Activated T-cell treated with anti-CD3 and anti-CD28 coated beads, Interleukin-2, amount 50 U/mL, for 24 hours (primary cell): ENCODE measurements at places on chromosomes 2 and 18.

GRCh38 chr18:31373641-31374040 is 2.9 kb upstream of the DSG4 start:
- no peak for DNase-seq

DNA sequence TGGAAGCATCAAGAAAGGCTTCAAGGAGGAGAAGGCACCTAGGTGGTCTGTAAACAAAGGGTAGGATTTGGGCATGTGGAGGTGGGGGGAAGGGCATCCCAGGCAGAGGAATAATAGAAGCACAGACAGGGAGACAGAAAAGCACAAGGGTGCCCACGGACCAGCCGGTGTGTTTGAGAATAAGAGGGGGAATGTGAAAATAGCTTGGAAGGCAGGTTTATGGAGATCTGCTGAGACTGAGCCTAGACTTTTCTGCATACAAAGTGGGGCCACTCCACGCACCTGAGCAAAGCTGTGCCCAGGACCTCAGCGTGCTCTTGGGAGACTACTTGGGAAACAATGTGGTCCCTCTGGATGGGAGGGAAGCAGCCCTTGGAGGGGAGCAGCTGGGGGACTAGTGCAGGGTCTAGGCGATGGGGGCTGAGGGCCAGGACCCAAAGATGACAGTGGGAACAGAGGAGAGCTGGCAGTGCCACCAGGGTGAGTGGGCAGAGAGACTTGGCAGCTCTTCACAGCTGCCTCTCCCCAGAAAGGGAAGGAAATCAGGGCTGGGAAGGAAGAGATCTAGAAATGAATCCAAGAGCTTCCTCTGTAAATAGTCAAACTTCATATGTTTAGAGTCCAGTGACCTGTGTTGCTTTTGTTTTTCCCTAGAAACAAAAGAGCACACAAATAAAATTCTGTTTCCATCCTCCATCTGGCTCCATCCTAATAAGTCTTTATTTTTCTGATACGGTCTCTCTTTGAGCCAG is 110.7 kb upstream of the SMAD7 start:
- DNase-seq: no peak

GRCh38 chr2:75560768-75561565 is at the start of gene EVA1A:
EVA1A (minus strand) TSS chr2:75560939; CDS start chr2:75518140, 42,799 bp downstream.
- DNase-seq: peak; percentile 34

- DNase-seq: no peak
Measured at GRCh38 chr2:33812707-33813106, 213.6 kb upstream of the FAM98A start.

DNA sequence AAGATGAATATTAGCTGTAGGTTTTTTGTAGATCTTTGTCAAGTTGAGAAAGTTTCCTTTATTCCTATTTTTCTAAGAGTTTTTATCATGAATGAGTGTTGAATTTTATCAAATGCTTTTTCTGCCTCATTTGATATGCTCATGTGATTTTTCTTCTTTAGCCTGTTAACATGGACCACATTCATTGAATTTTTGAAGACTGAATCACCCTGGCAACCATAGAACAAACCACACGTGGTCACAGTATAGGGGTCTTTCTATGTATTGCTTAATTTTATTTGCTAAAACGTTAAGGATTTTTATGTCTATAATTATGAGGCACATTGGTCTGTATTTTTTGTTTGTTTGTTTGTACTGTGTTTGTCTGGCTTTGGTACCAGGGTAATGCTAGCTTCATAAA is 201.7 kb upstream of the CWC22 start:
- no peak for DNase-seq

DNA sequence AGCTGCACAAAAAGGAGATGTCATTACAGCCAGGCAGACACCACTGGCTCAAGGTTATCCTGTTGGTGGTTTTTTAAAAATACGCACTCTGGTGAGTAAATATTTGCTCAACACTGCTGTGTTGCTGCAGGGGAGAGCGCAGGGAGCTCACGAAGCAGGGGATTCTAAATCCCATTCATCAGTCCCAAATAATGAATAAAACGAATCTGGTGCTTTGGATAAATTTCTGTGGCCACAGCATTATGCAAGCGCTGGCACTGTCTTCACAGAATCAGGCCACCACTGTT is 256.2 kb downstream of the HDAC4 start:
- DNase-seq: no peak

GRCh38 chr2:229689307-229689839 is 25.0 kb downstream of the DNER start:
- no peak for DNase-seq

DNA sequence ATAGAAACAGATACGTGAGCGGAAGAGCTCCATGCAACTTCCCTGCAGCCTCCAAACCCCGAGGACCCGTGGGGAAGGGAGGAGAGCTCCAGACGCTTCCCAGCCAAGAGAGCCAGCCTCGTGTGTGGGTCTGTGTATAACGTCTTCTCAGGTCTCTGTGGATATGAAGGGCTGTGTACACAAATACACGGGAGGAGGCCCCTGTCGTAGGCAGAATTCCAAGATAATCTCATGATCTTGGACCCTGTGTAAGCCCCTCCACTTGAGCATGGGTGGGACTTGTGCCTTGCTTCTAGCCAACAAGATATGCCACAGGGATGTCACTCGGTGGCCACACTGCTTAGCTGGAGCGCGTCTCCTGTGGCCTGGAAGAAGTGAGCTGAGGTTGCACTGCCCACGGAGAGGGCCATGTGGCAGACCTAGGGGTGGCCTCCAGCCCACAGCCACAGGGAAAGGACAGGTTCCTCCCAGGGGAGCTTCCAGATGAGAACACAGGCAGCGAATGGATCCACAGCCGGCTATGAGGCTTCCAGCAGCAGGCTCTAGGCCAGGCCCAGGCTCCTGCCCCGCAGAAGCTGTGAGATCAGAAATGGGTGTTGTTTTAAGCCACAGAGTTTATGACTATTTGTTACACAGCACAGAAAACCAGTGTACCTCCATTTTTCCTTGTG is 15.6 kb upstream of the KLF11 start:
- DNase-seq: no peak

- DNase-seq: no peak
Measured at GRCh38 chr18:36352384-36352783, 54.9 kb downstream of the FHOD3 start.

DNA sequence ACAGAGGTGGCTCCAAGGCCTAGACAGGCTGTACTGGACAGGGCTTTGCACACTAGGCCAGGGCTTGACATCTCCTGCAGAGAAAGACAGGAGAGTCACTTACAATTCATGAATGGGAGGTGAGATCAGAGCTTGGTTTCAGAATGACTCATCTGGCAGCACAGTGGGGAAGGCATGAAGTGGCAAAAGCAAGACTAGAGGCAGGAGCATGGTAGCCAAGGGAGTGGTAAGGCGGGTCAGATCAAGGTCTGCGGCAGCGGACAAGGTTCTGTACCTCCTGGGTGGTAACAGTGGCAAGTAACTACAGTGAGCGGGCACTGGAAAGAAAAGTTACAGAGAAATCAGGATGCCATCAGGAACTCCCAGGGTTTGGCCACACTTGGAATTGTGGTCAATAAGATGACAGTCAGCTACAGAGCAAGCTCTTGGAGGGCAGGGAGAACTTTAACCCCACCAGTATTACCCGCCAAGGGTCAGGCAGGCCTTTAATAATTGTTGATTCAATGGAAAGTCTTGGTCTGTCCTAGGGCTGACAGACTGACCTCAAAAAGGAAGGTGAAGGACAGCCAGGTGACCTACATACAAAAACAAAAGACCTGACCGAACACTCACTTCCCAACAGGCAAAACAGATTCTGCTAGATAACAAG is 5.7 kb downstream of the MCFD2 start:
- DNase-seq: peak; percentile 48

- no peak for DNase-seq
Measured at GRCh38 chr18:42752916-42753315, 362.6 kb downstream of the RIT2 start.

- DNase-seq: no peak
Measured at GRCh38 chr2:165149439-165149838, 54.4 kb downstream of the SCN3A start.

GRCh38 chr2:238947920-238948710 is 100.2 kb downstream of the TWIST2 start:
- peak; percentile 19 for DNase-seq

DNA sequence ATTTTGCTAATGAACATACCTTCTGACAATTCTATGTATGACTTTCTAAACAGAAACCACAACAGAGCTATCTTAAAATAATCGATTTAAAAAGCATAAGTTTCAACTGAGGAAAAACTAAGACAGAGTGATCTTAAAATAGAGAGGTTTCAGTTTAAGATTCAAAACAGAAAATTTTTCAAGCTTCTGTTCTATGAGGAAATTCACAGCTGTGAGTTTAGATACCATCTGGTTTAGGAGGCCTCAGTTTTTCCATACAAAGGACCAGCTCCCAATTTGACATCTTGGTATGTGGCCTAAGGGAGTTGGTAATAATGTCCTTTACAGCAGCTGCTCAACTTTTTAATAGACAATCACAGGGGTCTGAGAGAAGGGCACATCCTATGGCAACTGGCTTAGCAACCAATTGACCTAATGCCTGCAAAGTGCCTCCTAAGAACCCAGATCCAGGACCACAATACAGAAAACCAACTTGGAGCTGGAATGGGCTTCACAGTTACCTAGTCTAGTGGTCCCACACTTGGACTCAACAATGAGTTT is 39.7 kb downstream of the MDH1 start:
- DNase-seq: no peak

DNA sequence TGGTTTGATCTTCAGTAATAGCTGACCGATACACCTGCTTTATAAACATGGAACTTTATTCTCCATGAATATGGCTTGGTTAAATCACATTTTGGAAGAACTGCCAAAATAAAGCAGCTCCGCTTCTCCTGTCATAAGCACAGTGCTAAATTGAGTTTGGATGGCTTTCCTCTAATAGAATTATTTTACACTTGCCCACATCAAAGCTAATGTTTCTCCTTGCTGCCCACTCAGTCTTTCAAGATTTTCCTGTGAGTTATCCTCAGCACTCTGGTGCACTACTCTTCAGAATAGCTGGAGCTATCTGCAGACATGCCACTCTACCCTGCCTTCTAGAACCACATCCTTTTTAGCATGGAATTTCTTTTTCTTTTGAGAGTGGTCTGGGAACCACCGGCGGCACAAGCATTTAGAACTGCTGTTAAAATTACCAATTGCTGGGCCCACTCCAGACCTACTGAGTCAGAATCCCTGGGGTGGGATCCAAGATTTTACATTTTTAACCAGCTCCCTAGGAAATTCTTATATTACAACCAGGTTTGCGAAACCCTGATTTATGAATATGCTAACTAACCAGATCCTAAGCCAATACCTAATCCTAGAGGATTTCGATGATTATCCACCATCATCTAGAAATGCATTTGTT is 283.3 kb downstream of the AFF3 start:
- no peak for DNase-seq

DNA sequence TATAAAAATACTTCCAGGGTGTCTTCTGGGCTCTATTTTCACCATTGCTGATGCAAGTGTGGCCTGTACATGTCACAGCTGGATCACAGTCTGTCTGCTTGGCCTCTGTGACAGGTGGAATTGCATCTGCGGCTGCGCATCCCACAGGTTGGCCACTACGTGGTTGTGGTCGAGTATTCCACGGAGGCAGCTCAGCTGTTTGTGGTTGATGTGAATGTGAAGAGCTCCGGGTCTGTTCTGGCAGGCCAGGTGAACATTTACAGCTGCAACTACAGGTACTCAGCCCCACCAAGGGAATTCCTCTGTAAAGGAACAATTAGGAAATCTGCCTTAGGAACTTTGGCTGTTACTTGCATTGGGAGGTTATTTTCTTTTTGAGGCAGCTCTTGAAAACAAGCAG is 144.5 kb downstream of the LAMA3 start:
- no peak for DNase-seq

DNA sequence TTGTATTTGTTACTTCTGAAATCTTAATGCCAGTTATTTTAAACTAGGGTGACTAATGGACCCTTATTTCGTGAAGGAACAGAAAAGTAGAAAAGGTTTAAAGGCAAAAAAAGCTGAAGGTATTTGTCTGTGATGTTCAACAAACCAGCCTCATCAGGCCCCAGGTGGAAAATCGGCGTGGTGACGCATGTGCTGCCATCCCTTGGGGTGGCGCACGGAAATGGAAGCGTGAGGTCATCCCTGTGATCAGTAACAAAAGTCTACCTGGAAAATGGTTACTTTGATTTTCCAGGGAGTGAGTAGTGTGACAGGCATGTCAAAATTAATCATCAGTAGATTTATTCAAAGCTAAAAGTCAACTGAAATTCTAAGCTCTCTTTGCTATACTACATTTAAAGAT is 313.2 kb downstream of the GBX2 start:
- no peak for DNase-seq

- peak; percentile 96 for DNase-seq
Measured at GRCh38 chr2:237691908-237692600, 64.7 kb downstream of the LRRFIP1 start.

GRCh38 chr18:13145636-13146190 is 72.8 kb upstream of the LDLRAD4 start:
- no peak for DNase-seq

DNA sequence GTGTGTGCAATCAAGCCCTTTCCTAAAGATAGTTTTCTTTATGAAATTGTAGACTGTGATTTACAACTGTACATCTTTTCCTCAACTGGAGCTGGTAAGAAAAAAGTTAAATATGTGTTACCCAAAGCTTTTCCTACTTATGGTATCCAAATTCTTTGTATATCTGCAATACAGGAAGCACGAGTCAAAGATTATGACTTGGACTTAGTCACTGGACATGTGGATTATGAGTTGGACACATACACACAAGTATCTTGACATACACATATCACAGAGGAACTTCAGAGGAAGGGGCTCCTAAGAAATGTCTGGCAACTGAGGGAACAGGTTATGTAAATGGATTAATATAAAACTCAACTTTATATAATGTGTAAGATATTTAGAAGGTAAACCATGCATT is 35.2 kb downstream of the PRELID3A start:
- DNase-seq: no peak

GRCh38 chr2:127220102-127220767 is at the start of gene CYP27C1:
CYP27C1 (minus strand) TSS chr2:127220299; CDS start chr2:127220270, 29 bp downstream.
- DNase-seq: no peak

DNA sequence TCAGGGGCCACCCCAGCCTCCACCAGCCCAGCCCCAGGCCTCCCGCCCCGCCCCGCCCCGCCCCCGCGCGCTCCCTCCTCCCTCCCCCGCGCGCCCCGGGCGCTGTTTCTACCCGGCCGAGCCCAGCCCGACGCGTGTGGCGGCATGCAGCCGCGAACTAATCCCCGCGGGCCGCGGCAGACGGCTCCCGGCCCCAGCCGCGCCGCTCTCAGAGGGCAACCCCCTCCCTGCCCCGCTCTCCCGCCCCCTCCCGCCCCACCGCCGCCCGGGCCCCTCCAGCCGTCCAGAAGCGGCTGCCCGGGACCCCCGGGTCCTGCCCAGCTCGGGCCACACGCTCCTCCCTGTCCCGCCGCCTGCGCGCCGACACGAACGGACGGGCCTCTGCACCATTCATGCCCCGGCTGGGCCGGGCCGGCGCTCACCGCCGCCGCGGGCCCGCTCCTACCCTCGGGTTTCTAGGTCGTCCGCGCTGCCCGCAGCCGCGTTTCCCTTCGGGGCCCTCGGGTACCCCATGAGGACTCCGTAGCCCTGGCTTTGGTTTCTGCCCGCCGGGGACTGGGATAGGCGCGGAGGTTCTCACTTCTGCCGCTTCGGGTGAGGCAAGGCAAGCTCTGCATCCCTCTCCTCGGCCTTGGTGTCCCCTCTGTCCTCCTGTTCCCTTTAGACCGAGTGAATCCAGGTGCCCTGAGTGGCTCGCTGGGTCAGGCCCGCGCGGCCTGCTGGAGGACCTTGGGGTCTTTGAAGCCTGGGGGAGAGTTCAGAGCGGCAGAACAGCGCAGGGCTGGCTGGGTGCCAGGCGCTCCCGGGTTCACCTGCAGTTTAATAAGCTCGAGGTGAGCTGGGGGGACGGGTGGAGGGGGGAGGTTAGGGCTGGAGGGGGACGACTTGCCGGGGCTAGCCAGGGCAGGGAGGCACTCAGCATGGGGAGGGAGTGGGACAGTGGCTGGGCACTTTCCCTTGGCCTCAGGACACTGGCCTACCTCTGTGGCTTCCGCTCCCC is 3.1 kb downstream of the WNT10A start:
- peak; percentile 63 for DNase-seq
